ENCODE measurements at places on chromosomes 5 and 9.

DNA sequence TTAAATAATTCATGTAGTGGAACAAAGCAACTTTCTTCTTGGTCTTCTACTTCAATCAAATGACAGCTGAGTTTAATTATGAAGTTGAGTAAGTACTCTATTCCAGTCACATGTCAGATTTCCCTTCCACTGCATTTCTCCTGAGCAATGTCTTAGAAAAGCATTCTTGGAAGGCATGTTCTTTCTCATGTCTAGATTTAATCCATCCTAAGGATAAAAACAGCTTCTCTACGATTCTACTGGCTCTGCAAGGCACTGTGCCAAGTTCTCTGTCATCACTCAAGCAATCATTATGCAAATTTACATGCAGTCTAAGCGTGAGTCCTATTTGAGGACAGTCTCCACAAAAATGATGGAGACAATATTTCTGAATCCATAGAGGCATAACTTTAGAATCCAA is 142.4 kb downstream of the YIPF5 start:
- DNase-seq = no peak

DNA sequence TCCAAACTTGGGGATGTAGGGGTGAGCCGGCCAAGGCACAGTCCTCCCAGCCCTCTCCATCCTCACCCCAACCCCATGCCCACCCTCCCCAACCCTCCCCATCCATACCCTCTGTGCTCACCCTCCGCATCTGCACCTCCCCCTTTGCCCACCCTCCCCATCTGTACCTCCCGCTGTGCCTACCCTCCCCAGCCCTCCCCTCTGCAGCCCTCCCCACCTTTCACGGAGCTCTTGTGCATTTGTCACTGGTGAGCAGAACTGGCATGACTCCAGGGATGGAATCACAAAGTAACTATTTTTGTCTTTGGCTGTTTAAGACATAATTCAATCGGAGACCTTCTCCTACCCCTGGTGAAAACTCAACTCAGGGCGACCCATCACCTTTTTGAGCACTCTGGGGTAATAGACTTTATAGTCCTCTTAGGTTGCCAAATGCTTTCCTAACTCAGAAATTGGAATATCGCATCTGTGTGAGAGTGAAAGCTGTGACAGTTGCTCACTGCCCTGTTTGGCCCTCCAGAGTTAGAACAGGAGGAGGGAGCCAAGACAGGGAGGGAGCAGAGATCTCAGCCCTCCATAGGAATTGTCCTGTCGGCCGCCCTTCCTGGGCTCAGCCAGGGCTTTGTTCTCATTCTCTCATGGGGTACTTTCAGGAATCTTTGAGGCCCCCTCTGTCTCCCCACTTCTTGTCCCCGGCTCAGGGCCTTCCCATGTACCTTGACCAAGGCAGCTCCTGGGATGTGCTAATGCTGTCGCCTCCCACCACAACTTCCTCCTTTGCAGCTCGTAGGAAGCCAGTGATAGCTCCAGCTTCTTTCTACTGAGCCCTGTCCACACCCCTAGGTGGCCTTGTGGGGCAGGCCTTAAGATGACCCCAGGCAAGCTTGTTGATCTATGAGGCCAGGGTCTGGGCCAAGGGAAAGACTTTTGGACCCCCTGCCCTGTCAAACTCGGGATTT is 36.2 kb downstream of the OTULIN start:
- no peak for DNase-seq

GRCh38 chr5:154709368-154710305 is 45.5 kb upstream of the LARP1 start:
- DNase-seq = no peak

- DNase-seq = no peak
These were observed 144.7 kb downstream of the APBA1 start for GRCh38 chr9:69527454-69527853.

DNA sequence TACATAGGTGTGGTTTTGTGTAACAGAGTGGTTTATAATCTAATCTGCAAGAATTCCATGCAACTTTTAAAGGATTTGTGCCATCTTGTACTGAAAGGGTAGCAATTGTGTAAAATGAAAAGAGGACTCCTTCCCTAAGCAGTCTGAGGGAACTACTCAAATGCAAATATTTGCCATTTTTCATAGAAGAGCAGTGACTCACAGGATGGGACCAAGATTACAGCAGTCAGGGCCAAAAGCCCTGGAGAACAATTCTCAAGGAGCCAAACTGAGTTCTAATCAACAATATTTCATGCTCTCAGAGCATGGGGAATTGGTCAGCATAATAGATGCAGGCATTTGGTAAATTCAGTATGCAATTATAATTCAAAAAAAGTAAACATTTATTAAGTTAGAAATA is 495.8 kb downstream of the CHSY3 start:
- DNase-seq = no peak

- DNase-seq = no peak
These were observed 49.9 kb downstream of the PTPN3 start for GRCh38 chr9:109448223-109448622.

- no peak for DNase-seq
These were observed 248.0 kb upstream of the PTGER4 start for GRCh38 chr5:40431734-40432133.

- DNase-seq = no peak
These were observed 438.7 kb downstream of the TLE1 start for GRCh38 chr9:81250606-81251005.
